ENCODE measurements at places on chromosomes 13 and 19.

DNA sequence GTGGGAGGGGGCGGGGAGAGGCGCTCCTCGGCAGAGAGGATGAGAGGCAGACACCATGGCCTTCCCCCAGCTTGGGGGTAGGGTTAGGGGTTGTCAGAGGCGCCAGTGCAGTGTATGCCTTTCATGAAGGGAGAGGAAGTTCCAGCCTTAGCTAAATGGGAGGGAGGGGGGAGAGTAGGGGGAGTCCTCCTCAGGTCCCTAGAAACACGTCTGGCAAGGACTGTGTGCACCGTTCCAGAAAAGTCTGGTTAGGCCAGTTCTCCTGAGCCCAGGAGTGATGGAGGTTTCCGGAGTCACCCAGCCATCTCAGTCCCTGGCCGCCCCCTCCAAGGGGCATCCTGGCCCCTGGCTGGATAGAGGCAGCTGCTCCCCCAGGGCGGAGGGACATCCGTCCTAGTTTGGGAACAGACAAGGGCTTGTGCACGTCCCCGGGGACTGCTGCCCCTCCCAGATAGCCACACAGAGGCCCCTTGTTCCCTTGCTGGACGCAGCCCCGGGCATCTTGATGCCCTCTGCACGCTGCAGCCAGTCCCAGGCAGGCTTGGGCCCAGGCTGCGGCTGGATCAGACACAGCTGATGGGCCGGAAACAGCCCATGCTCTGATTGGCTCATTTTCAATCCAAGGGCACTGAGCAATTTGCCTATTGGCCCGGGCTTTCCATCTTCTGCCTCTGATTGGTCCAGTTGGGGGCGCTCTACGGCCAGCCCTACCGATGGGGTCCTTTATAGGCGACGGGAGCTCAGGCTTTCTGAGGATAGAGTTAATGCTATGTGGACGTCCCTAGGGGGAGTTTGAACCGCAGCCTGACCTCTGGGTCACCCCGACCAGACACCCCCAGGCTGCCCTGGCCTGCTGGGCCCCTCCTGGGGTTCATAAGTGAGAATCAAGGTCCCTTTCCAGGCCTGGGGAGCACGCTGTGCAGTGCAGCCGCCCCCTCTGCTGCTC lies 3.8 kb downstream of the S1PR2 start:
- no peak for DNase-seq

DNA sequence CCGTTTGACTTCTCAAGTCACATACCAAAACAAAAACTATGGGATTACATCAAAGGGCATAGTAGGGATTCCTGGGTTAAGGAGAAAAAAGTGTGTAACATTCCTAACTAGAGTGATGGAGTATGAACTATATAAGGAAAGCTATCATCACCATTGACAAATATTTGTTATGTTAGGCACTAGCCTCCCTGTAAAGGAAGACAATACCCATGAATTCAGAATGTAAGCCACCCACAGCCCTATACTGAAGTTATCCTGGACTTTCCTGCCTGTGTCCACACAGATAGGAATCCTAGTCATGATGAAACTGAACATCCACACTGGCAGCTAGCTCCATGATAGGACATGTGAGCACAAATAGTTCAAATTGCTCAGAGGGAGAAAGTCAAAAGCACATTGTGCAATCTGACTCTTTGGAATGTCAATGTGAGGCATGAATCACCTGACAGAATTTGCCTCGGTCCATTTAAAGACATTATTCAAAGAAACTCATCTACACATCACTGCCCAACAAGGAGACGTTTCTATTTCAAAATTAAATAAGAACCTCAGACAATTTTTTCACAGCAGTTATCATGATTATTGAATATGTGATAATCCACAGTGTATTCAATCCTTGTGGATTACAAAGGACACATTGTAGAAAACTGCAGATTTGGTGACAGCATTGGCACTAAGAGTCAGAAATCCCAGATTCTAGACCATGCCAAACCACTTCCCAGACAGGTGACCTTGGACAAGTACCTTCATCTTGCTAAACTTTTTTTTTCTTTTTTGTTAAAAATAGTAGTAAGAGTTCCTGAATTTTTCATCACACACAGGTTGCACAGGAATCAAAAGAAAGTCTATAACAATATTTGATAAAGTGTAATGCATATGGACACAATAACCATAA lies 529.3 kb downstream of the IRS2 start:
- DNase-seq, result peak; percentile 13

DNA sequence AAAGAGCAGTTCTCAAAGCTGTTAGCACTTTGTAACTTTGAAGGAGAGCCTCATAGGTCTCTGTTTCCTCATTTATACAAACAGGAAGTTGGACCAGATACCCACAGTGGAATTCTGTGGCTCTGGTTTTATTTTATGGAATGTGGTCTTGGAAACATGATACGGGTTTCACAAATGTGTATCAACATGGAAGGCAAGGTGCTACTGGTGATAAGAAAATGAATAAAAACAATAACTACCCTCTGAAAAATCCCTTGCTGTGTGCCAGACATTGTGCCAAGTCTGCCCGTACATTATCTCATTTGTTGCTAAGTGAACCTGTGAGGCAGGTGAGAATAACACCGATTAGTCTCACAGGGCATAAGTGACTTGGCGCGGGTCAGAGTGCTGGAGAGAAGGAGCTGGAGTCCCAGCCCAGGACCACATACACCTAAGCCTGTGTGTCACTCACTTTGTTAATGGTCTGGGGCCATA lies 45.0 kb upstream of the RNF113B start:
- DNase-seq, result no peak

- DNase-seq, result peak; percentile 76
These were observed 62.4 kb downstream of the MBD3L2B start for GRCh38 chr19:6958791-6959190.

- DNase-seq, result peak; percentile 10
These were observed 666 bp downstream of the BIVM start for GRCh38 chr13:102799426-102800144.

- peak; percentile 71 for DNase-seq
These were observed 20.6 kb downstream of the FFAR2 start for GRCh38 chr19:35468637-35469036.

GRCh38 chr13:110419381-110419791 lies 112.3 kb downstream of the COL4A2 start:
- no peak for DNase-seq

GRCh38 chr13:75871059-75871458 lies 234.9 kb downstream of the LMO7 start:
- no peak for DNase-seq

DNA sequence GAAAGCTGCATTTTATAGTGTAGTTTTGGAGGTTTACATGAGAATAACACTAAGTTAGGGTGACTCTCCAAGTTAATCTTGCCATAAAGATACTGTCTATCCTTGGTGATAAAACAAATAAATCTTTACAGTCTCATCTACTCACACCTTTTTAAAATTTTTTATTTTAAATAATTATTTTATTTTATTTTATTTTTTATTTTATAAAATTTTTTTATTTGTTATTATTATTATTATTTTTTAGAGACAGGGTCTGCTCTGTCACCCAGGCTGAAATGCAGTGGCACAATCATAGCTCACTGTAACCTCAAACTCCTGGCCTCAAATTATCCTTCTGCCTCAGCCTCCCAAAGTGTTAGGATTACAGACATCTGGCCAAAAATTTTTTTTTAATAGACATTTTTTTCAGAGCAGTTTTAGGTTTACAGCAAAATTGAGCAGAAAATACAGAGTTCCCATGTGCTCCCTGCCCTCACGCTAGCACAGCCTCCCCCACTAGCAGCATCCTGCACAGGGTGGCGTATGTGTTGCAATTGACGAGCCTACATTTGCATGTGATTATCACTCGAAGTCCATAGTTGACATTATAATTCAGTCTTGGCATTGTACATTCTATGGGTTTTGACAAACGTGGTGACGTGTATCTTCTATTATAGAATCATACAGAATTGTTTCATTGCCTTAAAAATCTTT lies 41.0 kb downstream of the RASL11A start:
- no peak for DNase-seq

DNA sequence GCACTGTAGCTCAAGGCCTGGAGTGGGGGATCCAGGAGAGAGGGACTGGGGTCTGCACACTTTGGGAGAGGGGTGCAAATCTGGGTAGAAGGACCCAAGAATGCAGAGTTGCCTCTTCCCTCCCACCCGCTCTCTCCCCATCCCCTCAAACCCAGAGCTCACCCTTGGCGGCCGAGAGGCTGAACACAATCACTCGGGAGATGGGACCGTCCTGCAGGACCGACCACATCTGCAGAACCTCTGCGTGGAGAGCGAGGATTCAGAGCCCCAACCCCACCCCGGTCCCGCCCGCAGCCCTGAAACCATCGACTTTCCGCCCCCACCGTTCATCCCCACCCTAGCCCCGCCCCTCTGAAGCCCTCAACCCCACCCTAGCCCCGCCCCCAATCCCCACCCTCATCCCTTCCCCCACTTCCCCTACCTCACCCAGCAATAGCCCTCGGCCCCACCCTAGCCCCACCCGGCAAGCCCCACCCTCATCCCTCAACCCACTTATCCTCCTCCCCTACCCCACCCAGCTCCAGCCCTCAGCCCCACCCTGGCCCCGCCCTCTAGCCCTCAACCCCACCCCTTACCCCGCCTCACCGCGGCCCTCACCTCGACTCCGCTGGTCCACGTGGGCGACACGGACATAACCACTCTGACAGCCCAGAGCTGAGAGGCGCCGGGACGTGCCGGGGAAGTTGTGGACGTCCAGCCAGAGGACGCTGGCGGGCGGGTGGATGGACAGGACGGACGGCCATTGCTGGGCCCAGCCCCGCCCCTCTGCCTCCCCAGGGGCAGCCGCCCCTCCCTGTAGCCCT lies 4.1 kb downstream of the KPTN start:
- DNase-seq, result peak; percentile 48

DNA sequence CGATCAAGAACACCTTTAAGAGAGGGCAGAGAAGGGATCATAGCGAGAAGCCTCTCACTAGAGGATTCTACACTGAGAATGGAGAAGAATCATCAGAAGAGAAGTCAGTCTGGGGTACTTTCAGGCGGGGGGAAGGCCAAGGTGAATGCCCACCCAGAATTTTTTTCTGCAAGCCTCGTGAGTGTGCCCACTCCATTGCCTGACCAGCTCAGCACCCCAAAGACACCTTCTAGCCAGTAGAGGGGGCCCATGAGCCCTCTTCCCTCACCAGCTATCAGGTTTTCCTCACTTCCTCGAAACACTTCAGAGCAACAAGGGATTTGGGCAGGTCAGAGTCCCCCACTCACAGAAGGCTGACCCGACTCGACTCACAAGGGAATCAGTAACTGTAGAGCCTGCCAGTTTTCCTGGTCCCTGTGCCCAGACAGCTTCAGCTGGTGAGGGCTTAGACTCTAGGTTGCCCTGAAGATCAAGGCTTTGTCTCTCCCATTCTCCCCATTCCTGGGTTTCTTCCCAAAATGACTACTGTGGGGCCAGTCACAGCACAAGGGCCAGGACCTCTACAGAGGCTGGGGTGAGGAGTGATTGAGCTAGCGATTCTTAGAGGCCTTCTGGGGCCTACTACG lies 18.4 kb downstream of the NLRP13 start:
- DNase-seq, result no peak

GRCh38 chr19:10518444-10519361 lies 1.5 kb upstream of the S1PR5 start:
- DNase-seq, result peak; percentile 37

DNA sequence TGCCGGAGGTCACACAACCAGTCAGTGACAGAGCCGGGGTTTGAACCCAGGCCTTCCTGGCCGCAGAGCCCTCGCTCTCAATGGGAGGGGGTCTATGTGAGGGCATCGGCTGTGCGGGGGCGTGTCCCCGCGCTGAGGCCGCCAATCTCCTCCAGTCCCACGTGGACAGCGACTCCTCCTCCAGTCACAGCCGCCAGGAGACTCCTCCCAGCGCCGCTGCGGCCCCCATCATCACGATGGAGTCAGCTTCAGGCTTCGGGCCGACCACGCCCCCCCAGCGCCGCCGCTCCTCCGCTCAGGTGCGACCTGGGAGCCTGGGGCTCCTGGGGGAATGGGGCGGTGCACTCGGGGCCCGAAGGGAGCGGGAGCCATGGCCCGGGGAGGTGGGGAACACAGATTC lies 6.0 kb downstream of the SPRED3 start:
- DNase-seq, result no peak

DNA sequence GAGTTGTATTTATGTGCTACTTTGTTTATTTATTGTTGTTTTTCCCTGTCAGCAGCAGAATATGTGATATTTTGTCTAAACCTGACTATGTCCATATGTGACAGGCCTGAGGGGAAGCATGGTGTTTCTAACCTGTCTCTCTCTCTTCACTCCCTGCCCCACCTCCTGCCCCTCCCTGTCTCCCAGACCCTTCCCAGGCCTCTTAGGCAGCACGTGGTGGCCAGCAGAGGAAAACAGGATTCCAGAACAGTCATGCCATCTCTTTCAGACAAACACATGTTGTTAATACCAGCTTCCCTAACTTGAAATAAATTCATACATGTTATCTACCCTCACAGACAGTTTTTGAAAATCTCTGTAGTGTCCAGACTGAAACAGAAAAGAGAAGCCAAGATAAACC lies 31.0 kb upstream of the ATP11A start:
- DNase-seq, result no peak

GRCh38 chr13:87893186-87893585 lies 222.0 kb downstream of the SLITRK5 start:
- DNase-seq, result no peak

GRCh38 chr13:87057807-87058520 lies 613.2 kb upstream of the SLITRK5 start:
- no peak for DNase-seq

GRCh38 chr19:35559281-35559659 lies 4.2 kb downstream of the ATP4A start:
- DNase-seq, result no peak

DNA sequence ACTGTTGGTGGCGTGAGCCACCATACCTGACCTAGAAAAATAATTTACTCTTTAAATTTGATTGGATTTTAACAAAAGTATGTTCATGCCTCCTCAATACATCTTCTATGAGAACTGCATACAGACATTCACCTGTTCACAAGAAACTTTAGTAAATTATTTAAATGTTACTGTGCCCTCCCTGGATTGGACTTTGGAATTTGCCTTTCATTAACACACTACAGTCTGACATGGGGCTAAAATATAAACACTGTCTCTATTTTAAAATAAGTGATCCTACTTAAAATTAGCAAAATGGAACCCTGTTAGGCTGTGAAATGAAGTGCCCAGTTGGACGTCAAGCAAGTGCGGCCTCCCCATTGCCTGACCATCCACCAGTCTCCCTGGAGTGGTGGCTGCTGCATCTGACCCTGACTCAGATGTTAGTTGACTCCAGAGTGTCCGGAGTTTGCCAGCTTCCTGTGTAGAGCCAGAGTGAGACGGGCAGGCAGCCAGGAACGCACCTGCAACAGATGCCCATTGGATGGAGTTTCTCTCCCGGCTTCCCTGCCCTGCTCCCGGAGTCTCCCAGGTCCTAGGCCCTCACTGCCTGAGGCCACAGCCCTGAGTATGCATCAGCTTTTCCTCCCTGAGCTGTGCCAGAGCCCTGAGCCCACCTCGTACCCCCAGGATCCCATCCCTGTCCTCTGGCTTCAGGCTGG lies 45.9 kb upstream of the ATP11A start:
- no peak for DNase-seq

DNA sequence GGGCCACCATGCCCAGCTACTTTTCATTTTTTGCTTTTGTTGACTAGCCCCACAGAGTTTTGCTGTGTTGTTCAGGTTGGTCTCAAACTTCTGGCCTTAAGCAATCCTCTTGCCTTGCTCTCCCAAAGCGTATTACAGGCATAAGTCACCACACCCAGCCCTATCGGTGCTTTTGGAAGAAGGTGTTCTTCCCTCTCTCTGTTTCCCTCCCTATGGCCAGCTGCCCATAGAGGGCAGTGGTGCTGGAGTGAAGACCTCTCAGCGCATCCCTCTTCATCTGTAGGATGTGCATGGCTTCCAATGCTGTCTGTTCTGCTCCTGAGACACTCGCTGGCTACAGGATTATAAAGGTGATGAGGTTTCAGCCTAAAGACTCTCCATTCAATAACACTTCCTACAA lies 1.3 kb upstream of the CD22 start:
- no peak for DNase-seq

Data from inflammatory macrophage treated with lipopolysaccharide for 1 hour (primary cell).